ENCODE measurements at places on chromosomes 2 and 18.

- DNase-seq, result no peak
These were observed 33.5 kb upstream of the SPRED2 start for GRCh38 chr2:65465857-65466256.

DNA sequence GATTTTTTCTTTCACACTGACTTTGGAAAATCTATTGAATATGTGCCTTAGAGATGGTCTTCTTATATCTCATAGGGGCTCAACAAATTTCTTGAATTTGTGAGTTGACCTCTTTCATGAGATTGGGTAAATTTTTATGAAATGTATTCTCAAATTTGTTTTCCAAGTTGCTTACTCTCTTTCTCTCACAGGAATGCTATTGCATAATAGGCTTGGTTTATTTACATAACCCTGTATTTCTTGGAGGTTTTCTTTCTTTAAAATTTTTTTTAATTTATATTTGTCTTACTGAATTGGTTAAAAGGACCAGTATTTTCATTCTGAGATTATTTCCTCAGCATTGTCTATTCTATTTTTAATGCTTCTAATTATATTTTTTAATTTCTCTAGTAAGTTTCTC, 917.1 kb downstream of the DPP10 start:
- DNase-seq, result no peak

DNA sequence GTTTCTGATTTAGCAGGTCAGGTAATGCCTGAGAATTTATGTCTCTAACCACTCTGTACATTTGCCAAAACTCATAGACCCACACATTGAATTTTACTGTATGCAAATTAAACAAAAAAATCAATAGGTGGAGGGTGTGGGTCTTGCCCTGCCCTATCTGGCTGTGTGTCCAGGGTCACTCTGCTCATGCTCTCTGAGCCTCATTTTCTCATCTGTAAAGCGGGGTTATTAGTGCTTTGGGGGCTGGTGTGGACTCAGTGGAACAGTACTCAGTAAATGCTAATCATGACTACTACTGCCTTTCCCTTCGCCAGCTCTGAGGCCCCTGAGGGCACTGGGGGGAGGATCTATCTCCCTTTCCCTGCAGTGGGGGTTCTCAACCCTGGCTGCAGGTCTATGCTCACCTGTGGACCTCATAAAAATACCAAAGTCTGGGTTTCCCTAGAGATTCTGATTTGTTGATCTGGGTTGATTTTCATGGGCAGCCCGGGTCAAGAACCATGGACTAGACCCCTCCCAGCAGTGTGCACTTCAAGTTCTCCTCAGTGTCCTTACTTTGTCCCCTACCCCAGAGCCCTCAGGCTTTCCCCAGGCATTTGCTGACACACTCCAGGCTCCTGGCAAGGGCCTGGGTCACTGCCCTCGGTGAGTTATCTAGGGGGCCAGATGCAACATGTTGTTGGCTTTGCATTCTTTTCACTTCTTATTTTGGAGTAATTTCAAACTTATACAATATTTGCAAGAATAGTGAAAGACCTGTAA, 27.5 kb downstream of the MTHFD2 start:
- DNase-seq, result no peak

DNA sequence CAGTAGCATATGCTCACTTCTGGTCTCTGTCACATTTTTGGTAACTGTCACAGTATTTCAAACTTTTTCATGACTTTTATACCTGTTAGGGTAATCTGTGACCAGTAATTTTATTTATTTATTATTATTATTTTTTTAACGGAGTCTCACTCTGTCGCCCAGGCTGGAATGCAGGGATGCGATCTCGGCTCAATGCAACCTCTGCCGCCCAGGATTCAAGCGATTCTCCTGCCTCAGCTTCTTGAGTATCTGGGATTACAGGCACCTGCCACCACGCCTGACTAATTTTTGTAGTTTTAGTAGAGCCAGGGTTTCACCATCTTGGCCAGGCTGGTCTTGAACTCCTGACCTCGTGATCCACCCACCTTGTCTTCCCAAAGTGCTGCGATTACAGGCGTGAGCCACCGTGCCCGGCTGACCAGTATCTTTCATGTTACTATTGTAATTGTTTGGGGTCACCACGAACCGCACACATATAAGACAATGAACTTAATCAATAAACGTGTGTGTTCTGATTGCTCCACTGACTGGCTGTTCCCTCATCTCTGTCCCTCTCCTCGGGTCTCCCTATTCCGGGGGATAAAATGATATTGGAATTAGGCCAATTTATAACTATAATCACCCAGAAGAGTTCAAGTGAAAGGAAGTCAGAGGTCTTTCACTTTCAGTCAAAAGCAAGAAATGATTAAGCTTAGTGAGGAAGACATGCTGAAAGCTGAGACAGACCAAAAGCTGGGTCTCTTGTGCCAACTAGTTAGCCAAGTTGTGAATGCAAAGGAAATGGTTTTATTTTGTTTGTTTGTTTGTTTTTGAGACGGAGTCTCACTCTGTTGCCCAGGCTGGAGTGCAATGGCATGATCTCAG, 22.9 kb downstream of the TGIF1 start:
- DNase-seq, result no peak

DNA sequence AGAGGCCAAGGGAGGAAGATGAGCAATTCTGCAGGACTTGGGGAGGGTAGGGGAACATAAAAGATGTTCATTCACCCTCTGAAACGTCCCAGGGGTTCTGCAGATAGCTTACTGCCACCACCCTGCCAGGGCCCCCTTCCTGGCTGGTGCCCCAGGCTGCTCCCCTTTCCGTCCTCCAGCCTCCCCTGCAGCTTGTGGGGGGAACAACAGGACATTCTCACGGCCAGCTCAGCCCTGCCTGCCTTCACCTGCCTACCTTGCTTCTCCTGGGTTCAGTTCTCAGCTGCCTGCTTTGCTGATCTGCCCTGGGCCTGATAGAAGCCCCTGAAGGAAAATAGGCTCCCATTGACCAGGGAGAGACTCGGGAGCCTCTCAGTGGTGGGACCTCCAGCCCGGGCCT, 251.1 kb downstream of the CELF4 start:
- no peak for DNase-seq

DNA sequence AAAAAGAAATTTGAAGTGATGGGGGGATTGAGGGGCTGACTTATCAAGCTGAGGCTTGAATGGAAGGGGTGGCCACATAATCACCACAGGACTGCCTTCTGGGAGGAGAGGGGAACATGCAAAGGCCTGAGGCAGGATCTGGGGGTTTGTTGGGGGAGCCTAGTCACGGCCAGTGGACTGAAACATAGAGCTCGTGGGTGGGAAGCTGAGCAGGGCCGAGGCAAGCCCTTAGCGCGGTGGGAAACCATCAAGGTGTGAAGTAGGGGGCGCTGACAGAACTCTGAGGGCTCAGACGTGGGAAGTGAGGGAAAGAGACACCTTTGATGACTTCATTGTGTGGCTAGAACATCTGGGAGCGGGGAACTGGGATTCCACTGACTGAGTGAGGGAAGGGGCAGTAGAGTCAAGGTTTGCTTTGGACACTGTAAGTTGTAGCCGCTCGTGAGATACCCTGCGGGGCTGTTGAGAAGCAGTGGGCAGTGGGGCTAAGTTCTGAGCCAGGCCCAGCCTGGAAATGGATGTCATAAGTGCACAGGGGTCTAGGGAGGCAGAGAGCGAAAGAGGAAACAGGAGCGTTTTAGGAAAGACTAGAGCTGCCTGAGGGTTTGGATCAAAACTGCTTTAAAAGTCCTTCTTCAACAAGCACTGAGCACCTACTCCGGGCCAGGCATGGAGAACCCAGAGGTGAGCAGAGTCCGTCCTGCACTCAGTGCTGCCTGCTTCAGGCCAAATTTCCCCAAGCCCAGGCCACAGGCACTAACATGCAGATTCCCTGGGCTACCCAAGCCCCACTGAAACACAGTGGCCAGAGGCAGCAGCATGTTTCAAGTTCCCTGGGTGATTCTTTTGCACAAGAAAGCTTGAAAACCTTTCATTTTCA, 686 bp upstream of the SNORC start:
- no peak for DNase-seq

- no peak for DNase-seq
These were observed 934.1 kb upstream of the CRIM1 start for GRCh38 chr2:35421485-35421884.

- no peak for DNase-seq
These were observed 79.5 kb downstream of the EVA1A start for GRCh38 chr2:75480971-75481836.

GRCh38 chr2:234964631-234965461, 13.0 kb downstream of the SH3BP4 start:
- DNase-seq, result no peak

DNA sequence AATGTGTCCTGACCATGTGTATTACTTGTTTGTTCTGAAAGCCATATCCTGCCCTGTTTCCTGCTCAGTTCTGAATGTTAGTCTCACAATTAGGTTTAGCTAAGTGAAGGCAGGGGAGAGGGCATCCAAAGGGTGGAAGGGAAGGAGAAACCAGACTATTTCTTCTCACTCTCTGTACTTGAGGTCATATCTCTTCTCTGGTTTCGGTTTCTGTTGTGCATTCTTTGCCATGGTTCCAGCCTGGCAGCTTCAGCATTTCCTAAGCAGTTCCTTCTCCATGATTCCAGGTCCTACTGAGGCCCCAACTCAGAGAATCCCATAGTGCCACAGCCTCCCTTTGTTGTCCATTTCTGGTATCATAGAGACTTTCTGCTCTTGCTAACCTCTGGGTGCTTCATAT, 40.3 kb upstream of the HNMT start:
- DNase-seq, result no peak

DNA sequence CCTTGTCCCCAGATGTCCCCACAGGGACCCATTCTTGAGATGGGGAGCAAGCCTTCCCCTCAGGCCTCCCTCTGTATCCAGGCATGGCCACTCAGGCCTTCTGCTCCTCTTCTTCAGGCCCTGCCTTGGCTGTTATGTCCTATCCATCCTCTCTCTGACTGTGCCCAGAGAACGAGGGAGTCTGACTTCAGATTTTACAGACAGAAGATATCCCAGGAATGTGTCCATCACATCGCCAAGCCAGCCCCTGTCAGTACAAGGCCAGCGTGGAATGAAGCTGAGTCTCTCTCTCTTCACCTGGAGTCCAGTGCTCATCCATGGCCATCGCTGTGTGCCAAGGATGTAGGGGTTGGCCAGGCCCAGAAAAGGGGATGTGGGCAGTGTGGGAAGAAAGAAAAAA, 57.6 kb downstream of the SDC1 start:
- DNase-seq, result no peak

Measured in SK-N-MC (cell line).